ENCODE measurements at places on chromosomes 11 and 22. TPM values are rescaled to one million over a fixed set of nuclear protein-coding genes. Genes with fewer than 3 reads are reported as not detected.

- no peak for DNase-seq
These were observed 1028.3 kb downstream of the BRD1 start for GRCh38 chr22:48799227-48799970.

DNA sequence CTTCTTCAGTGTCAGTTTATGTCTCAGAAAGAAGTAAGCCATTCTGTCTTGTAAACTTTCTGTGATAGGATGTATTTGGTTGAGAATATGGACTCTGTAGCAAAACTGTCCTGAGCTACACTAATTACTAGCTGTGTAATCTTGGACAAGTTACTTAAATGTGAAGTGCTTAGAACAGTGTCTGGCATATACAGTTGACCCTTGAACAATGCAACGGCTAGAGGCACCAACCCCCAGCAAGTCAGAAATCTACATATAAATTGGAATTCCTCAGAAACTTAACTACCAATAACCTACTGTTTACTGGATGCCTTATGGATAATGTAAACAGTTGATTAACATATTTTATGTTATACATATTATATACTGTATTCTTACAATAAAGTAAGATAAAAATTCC lies 68.7 kb upstream of the GRK2 start:
- no peak for DNase-seq

DNA sequence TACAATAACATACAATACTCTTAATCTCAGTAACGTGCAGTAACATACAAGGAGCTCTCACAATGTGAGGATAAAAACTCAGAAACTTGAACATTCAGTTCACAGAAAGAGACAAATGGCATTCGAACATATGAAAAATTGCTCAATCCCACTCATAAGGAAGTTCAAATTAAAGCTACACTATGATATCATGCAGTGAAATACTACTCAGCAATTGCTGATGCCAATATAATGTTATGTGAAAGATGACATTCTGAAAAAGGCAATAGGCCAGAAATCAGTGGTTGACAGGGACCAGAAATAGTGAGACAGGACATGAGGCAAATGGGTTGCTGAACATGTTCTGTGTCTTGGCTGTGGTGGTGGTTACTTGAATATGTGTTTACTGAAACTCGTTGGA lies 33.7 kb upstream of the PITPNB start:
- no peak for DNase-seq

DNA sequence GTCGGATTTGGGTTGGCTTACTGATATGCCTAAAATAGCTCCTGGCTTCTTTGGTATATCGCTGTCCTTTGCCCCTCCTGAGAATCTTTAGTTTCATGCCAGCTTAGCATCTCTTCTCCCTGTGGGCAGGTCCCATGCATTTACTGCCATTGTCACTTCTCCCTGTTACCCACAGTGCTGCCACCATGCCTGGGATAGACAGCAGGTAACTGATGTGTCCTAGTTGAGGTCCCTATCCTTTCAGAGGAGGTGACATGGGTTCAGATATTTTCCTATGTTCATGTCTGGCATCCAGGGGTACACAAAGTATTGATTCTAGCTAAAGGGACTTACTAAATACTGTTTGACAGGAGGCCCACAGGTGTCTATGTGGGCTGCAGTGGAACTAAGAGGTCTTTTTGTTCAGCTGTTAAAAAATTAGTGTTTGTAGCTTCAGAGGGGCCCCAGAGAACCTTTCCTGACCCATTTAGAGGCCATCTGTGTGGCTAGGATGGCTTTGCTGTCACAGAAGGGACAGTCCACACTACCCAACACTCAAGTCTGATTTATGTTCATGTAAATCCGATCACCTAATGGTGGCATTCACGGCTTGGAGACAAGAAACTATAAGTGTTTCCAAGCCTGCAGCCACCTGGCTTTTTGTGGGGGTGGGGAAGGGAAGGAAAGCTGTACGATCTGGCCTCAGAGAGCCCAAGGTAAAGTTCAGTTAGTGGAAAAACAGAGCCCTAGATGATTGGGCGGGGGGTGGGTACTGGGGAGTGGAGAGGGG lies 8.5 kb downstream of the TIMP3 start:
- DNase-seq = no peak

- DNase-seq = peak; percentile 37
These were observed 224.0 kb upstream of the NARS2 start for GRCh38 chr11:78798663-78799062.

The API5 gene
- total RNA-seq = 101 TPM

The BAIAP2L2 gene
- 3.6 TPM for total RNA-seq
